Activated CD8-positive, alpha-beta T cell treated with anti-CD3 and anti-CD28 coated beads for 36 hours (primary cell): ENCODE measurements at places on chromosomes 5 and 9.

DNA sequence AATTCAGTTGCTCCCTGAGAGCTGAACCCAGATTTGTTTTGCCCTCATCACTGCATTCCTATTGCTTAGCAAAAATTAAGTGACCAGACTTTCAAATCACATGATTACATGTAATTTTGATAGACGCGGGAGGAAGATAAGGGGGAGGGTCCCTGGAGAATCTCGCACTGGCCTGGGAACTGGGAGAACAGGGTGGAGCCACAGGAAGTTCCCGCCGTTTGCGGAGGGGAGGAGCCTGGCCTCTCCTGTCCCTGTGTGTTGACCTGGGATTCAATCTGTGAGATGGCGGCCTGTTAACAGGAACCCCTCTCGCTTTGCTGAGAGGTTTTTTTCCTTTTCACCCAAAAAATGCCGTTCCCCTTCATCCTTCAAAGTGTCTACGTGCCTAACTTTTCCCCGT is 142.9 kb upstream of the OR13F1 start:
- no peak for DNase-seq

DNA sequence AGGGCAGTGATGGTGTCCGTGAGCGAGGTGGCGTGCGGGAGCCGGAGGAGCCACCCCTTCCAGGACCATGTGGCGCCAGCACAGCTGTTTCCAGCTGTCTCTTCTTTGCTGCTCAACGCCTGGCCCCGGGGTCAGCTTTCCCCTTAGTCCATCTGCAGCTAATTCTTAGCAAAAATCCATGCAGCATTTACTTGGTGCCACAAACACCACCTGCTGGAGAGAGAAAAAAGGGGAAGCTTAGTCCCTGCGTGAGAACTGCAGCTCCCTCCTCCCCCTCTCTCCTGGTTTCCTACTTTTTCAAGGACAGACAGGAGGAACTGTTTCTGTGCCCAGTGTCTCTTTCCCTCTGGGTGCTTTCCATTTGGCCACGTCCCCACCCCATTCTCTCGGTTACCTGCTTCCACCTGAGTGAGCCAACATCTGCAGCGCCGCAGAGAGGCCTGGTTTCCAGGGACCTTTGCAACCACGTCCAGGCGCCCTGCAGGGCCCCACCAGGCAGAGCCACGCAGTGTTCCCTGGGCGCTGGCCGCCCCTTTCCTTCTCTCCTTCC is 3.4 kb downstream of the SLC6A19 start:
- DNase-seq, result no peak

- no peak for DNase-seq
Measured at GRCh38 chr9:123686131-123686828, 243.6 kb downstream of the DENND1A start.

- no peak for DNase-seq
Measured at GRCh38 chr5:154779105-154779504, 23.9 kb downstream of the LARP1 start.

GRCh38 chr9:105218673-105219072 is 25.8 kb upstream of the SLC44A1 start:
- DNase-seq, result no peak

DNA sequence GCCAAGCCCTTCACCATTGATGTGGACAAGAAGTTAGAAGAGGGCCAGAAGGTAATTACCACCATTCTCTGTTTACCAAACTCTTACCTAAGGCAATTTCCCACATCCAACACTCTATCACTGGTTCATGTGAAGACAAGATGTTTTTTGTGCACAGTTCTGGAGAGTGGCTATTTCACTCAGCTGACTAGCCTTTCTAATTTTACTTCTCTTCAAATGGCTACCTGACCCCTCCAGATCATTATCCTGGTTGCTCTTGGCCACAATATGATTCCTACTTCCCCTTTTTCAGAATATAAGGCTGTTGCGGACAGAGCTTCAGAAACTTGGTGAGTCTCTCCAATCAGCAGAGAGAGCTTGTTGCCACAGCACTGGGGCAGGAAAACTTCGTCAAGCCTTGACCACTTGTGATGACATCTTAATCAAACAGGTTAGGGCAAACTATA is 7.1 kb downstream of the KIF20A start:
- DNase-seq, result no peak

DNA sequence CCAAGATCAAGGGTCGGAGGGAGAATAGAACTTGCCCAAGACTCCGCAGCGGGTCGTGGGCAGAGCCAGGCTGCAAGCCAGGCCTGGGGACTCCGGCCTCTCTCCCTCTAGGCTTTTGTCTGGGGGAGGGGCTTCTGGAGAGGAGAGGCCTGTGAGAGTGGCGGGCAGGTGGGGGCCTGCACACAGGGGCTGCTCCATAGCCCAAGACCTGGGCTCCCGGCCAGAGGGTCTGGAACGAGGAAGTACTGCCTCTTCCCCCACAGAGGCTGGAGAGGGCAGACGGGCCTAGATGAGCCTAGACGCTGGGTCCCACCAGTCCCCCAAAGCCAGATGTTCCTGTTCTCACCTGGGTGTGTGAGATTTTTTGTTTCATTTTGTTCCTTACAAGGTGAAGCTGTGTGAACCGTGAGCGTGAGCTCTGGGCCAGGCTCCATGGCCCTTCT is 5.2 kb upstream of the ST6GALNAC6 start:
- DNase-seq, result no peak

DNA sequence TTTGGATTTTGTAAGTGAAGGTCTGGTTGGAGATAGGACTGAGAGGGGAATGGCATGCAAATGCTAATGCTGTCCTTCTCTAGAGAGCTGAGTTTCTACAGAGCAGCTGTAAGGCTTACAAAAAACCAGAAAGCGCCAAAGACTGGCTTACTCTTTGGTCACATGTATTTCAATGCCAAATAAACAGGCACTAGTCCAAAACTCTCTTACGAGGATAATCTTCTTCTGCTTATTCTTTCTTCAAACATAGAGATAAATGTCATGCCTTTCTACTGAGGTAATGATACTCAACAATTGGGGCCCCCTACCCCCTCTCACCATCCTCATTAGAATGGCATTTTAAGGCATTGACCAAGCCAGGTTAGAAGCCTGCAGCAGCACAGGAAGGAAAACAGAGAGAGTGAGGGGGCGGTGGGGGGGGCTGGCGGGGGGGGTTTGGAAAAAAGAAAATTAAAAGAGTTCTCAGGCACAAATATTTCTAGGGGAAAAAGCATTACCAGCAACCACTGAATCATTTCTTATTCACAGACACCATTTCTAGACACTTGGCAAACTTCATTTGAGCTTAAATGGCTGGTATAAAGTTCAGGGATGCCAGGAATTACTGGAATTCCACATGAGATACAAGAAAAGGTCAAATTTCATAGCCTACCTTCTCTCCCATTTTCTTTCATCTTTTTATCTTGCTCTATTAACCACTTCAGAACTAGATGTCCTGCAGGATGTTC is 34.0 kb downstream of the PUM3 start:
- DNase-seq, result no peak
